ACHN (cell line): ENCODE measurements at places on chromosomes 4 and X.

DNA sequence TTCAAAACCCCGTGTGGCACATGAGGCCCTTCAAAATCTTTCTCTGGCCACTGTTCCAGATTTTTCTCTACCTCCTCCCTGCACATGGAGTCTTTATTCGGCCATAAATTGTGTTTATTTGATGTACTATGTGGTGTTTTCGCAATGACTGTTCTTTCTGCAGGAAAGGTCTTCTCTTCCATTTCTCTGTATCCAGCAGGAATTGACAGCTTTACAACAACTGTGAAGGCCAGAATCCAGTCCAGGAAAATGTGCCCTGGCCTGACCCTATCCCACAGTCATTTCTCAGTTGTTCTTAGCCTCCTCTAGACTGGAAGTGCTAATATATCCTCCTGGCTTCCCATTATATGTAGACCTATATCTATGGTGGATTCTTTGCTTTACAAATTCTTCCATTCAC, 191.4 kb downstream of the COL25A1 start:
- DNase-seq: no peak

GRCh38 chr4:7824218-7824617, 115.4 kb downstream of the AFAP1 start:
- no peak for DNase-seq

- no peak for DNase-seq
Observed at GRCh38 chr4:141595531-141595930, 40.9 kb upstream of the IL15 start.

GRCh38 chr4:2287594-2287915, 25.6 kb upstream of the MXD4 start:
- no peak for DNase-seq

DNA sequence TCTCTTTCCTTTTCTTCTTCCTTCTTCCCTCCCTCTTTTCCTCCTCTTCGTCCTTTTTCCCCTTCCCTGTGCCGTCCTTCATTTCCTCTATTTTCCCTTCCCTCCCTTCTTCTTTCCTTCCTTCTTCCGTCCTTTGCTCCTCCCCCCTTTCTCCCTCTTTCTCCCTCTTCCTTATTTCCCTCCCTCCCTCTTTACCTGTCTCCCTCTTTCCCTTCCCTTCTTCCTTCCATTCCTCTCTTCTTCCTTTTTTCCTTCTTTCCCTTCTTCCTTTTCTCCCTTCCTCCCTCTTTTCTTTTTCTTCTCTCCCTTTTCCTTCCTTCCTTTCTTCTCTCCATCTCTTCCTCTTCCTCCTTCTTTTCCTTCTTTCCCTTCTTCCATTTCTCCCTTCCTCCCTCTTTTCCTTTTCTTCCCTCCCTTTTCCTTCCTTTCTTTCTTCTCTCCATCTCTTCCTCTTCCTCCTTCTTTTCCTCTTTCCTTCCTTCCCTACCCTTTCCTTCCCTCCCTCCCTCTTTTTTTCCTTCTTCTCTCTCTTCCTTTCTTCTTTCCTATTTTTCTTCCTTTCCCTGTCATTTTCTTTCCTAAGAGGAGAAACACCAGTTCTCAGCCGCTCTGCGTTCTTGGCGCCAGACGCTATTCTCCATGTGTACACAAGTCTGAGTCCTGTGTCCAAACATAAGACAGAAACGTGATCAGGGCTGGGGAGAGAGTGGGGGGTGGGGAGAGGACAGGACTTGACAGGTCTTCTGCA, 597.1 kb downstream of the MID1IP1 start:
- DNase-seq: no peak

DNA sequence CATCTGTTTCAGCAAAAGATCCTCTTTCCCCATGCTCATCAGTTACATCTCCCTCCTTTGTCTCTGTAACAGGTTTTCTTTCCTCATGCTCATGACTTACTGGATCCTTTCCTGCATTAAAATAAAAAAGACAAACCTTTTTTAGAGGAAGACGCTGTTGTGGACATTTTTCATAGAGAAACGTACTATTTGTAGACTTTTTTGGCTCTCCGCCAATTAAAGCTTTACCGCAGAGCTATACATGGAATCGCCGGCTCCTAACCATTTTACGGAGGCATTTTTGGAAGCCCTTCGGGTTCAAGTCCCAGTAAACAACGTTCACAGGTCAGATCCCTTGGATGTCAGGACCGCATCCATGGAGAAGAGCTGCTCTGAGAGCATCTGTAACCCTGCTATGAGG, 1.3 kb downstream of the FAM9C start:
- no peak for DNase-seq

DNA sequence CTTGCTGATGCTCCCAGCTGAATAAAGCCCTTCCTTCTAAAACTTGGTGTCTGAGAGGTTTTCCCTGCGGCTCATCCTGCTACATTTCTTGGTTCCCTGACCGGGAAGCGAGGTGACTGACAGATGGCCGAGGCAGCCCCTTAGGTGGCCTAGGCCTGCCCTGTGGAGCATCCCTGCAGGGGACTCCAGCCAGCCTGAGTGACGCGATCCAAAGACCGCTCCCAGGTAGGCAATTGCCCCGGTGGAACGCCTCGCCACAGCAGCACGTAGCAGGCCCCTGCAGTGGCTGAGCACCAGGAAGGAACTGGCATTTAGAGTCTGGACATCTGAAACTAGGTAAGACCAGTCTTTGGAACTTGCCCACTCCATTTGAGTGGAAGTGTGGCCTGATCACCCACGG, 139.6 kb downstream of the RELL1 start:
- DNase-seq: no peak

- DNase-seq: no peak
Observed at GRCh38 chr4:159747983-159748382, 645.1 kb downstream of the RAPGEF2 start.

DNA sequence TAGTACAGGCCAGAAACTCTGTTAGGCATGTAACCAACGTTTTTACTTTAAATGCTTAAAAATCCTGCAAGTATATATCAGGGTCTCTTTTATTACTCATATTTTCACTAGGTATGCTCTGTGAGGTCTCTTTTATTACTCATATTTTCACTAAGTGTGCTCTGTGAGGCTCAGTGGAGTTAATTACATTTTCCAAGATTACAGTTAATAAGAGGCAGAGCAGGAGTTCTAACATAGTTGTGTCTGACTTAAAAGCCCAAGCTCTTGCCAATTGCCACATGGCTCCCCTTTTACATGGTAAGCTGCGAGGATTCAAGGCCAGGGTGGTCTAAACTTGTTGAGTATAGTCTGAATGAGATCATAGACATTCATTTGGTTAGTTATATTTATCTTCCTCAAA, 81.0 kb upstream of the ARMCX2 start:
- no peak for DNase-seq

DNA sequence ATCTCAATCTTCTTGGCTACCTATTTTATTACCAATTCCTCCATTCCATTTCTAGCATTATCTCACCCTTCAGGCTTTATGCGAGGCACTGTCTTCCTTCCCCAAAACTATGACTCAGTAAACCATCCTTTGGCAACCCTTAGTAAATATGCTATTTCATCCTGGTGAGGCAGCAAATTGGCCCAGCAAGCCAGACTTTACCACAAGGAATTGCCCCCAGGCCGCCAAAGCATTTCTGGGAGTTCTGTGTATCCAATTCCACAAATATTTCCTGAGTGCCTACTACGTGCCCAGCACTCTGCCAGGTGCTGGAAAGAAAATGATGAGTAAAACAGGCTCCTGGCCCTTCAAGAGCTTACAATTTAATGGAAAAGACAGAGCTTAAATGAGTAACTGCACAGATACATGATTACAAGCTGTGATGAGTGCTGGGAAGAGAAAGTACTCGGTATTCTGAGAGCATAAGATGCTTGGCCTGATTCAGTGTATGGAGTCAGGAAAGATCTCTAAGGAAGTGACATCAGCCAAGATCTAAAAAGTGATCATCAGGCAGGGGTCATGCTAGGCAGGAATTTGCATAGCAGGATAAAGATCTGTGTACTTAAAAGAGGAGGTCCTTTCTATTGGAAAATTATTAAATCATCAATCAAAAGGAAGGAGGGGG, 193.8 kb downstream of the ADAMTS3 start:
- peak; percentile 76 for DNase-seq

GRCh38 chrX:154068560-154068959, 29.0 kb downstream of the MECP2 start:
- no peak for DNase-seq

DNA sequence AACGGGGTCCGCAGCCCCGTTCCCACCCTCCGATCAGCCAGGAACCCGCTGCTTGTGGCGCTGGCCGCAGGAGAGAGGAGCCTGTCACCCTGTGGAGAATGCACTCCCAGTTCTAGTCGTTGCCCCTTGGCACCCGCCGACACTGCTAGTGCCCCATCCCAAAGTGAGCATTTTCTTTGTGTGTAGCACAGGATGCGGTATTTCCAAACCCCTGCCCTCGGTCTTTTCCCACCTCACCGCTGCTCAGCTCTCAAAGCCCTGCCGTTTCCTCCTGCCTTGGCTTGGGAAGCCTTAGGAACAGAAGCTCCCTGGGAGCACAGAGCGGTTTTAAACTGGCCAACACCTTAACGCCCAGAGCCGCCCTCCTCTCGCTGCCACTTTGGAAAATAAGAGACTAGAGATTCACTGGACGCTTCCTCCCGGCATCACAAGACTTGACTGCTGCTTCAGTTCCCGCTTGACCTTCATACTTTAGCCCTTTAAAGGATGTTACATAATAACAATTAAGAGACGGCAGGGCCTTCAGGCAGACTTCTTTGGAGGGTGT, 772 bp downstream of the CYP4V2 start:
- peak; percentile 35 for DNase-seq

DNA sequence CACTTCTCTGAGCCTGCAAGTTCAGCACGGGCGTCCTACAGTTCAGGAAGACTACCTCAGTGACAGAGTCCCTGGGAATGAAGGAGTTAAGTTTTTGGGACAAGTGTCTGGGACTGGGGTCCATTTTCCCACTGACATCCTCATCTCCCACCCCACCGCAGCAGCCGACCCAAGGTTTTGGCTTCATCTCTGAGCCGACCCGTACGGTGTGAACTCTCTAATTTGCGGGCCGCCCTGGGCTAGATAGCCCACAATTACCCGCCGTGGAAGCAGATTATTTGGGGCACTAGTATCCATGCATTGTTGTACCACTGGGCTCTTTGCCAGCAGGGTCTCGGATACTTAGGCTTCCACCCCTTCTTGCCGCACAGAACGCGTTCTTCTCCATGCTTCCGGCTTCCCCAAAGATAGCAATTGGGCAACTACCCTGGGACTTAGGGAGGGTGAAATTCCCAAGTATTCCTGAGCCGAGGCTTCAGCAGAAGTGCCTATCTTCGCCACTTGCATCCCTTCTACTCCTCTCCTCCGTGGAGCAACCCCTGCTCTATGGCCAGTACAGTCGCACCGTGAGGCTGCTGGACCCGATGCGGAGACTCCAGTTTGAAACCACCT, 2.4 kb downstream of the IL1RAPL2 start:
- DNase-seq: no peak

- no peak for DNase-seq
Observed at GRCh38 chr4:80076681-80077080, 3.7 kb upstream of the ANTXR2 start.

DNA sequence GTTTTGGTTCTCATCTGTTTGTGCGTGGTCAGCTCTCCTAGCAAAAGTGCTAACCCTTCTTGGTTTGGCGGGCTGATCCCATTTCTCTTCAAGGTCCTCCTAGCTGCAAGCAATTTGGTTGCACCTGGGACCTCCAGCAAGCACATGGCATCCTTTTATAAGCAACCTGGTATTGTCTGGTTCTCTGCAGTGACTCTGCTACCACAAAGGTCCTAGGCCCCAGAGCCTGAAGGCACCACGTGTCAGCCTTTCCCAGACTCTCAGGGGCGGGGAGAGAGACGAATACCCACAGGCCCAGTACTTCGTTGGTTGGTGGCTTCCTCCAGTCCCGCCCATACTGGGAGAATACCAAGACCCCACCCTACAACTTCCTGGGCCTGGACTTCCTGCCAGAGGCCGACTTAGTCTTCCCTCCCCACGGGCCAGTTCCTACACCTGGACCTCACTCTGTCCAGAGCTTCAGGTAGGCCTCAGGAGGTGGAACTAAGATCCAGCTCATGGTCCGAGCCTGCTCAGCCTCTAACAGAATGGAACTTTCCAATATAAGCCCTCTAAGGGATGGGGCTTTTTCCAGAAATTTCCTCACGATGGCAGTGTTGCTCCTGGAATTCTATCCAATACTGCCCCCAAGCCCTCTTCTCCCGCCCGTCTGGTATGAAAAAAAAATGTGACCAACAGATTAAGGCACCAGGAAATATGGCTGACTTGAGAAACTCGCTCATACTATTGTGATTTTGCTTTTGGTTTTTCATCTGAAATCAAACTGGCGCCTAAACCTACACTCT, 192.5 kb upstream of the STK26 start:
- peak; percentile 71 for DNase-seq

- no peak for DNase-seq
Observed at GRCh38 chr4:76246025-76246424, 5.5 kb upstream of the FAM47E start.

DNA sequence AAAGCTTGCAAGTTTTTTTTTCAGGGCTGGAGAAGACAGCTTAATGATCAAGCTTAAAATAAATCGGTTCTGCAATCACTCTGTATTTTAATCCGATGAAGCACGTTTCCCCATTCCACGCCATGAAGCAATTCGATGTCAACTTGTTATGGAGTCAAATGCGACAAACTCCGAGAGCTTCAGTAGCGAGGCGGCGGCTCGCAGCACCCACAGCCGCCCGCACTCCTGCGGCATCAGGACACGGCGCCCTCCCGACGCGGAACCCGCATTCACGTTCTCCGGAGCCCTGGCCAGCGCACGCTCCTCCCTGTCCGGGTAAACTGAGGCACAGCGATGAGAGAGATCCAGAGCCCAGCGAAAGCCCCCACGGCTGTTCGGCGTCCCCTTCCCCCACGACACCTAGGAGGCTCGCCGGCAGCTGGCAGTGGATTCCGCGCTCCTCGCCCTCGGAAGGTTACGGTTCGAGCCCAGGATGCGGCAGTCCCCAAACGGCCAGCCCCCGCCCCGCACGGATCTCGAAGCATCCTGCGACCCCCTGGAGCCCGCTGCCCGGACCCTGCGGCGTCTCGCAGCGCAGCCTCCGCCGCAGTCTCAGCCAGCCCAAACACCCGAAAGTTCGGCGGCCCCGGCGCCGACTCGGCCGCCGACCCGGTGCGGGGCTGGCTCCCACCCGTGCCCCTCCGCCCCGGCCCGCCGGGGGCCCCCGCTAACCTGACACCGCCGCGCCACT, 507 bp downstream of the MFAP3L start:
- DNase-seq: peak; percentile 6

- peak; percentile 52 for DNase-seq
Observed at GRCh38 chr4:172850838-172851237, 317.8 kb upstream of the GALNT7 start.
